ENCODE measurements at places on chromosomes 1 and 21. TPM values are rescaled to one million over a fixed set of nuclear protein-coding genes. Genes with fewer than 3 reads are reported as not detected.

The MRPL20 gene
- 100 TPM for total RNA-seq

The TXNIP gene
- 6.1 TPM for total RNA-seq

The SPATA21 gene
- total RNA-seq: not detected

The ECM1 gene
- 9.5 TPM for total RNA-seq

The EBNA1BP2 gene
- total RNA-seq: 92.6 TPM

The OR6P1 gene
- total RNA-seq: not detected

The AKNAD1 gene
- not detected for total RNA-seq

The RHOU gene
- 2.1 TPM for total RNA-seq

The AHDC1 gene
- 7.2 TPM for total RNA-seq

The FNDC5 gene
- total RNA-seq: 0.22 TPM

The TDRD5 gene
- under 0.01 TPM for total RNA-seq

The SH2D1B gene
- total RNA-seq: not detected

The FCAMR gene
- total RNA-seq: not detected

The KIF17 gene
- 4.6 TPM for total RNA-seq

The COL16A1 gene
- 50.2 TPM for total RNA-seq

The RGS18 gene
- total RNA-seq: not detected

The TMEM125 gene
- total RNA-seq: not detected

The MPL gene
- total RNA-seq: not detected

The FNDC10 gene
- total RNA-seq: 0.77 TPM

The ANGPTL7 gene
- 0.33 TPM for total RNA-seq

The DESI2 gene
- total RNA-seq: 53.3 TPM

The CBR3 gene
- total RNA-seq: 17.9 TPM

The PADI4 gene
- not detected for total RNA-seq

The AGO3 gene
- total RNA-seq: 20.2 TPM

The SLC45A1 gene
- 1.5 TPM for total RNA-seq

The TRNP1 gene
- total RNA-seq: 62.3 TPM

The SPRR1A gene
- not detected for total RNA-seq

The CTSK gene
- 199 TPM for total RNA-seq

The LCE2A gene
- total RNA-seq: 2.2 TPM

The C1orf185 gene
- not detected for total RNA-seq

The NCAM2 gene
- total RNA-seq: 2.5 TPM

The GREM2 gene
- 1.00 TPM for total RNA-seq

All from uterine smooth muscle cell (primary cell).